Effector memory CD4-positive, alpha-beta T cell (primary cell): ENCODE measurements at places on chromosomes 7 and 10.

DNA sequence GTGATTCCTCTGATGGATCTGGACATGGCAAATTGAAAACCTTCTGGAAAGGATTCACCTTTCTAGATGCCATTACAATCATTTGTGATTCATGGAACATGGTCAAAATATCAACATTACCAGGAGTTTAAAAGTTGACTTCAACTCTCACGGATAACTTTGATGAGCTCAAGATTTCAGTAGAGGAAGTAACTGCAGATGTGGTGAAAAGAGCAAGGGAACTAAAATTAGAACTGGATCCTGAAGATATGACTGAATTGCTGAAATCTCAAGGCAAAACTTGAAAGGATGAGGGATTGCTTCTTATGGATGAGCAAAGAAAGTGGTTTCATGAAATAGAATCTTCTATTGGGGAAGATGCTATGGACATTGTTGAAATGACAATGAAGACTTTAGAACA lies 293.6 kb downstream of the ARHGAP12 start:
- DNase-seq, result no peak

GRCh38 chr10:124870854-124871425 lies 69.3 kb downstream of the ABRAXAS2 start:
- DNase-seq, result no peak

DNA sequence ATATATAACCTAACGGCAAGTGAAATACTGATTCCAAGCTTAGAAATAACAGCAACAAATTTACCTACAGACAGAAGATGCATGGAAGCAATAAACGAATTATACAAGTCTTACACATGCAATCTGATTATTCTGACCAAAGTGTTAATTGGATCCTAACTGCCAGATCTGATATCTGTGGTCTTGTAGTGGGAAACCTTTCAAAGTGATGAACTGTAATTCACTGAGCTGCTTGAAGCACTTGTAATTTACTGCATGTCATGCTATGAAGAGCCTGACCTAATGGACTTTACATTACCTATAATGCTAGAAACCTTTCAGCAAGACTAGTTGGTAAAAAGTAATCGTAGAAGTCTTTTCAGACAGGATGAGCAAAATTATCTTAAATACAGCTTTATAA lies 205.6 kb downstream of the FOXP2 start:
- no peak for DNase-seq

DNA sequence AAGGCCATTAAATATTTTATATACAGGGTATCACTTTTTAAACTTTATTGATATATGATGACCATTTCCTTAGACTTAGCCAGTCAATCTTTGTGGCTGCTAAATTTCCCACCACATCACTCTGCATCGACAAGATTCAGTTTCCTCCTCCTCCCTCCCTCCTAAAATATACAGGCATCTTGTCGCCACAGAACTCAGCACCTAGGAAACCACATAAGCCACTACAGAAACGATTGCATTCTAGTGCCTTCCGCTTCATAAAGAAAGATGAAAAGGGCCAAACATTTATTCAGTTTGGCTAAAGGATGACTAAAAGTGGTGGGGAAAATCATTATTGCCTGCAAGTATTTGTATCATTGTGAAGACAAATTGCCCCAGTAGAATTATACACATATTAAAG lies 30.7 kb downstream of the ERCC6 start:
- peak; percentile 10 for DNase-seq

DNA sequence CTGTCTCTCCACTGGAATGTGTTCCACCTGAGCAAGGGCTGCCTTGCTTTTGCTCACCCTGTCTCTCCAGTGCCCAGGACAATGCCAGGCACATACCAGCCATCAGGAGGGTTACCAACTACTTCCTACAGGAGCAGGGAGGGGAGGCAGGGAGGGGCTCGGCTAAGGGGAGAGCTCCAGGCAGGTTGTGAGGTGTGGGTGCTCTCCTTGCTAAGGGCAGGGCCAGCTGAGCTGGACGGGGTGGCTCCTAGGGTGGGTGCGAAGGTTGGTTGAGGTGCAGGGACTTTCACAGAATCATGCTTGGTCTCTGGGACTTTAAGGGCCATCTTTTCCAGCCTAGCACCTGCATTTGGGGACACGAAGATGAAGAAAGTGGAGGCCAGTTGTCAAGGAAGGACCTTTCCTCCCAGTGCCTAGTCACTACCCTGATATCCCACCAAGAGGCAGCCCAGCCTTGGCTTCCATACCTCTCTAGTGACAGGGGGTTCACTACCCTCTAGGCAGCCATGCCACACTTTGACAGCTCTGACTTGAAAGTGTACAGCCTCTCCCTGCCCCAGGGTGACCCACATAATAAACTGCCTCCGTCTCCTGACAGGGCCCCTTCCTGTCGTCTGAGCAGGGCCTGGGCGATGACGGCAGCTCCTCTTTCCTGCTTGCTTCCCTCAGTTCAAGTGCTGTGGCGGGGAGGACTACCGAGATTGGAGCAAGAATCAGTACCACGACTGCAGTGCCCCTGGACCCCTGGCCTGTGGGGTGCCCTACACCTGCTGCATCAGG lies 46.5 kb downstream of the TSPAN15 start:
- DNase-seq, result peak; percentile 22

DNA sequence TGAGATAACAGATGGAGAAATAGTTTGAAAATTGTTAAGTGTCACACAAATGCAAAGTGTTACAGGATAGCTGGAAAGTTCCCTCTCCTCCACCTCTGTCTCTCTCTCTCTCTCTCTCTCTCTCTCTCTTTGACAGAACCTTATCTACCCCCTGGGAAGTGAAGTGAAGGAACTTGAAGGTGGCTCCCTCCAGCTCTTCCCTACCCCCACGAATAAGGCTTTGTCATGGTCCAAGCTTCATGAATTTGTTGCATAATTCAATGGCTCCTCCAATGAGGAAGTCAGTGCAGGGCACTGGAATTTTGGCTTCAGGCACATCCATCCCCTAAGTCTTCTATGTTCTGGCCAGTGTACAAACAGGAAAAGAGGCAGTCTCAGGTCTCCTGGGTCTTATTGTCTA lies 66.4 kb downstream of the CDHR3 start:
- no peak for DNase-seq

DNA sequence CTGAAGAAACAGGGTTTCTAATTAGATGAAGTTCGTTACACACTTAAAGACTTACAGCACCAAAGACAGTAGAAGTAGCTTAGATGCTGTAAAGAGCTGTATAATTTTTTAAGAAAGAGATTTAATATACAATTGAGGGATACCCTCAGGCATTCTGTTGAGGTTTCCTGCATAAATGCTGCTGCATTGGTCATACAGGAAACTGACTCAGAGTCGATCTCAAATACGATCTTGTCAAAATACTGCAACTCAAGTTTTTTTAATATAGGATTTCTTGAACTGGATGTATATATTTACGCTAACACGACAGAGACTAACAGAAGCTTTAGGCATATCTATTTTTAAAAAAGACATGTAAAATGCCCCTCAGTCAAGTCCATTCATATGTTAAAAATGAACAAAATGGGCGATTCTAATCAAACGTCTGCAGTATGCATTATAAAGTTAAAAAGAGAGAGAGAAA lies 2.4 kb upstream of the ARID5B start:
- no peak for DNase-seq

GRCh38 chr10:72020914-72021809 lies 57.0 kb downstream of the CHST3 start:
- no peak for DNase-seq

GRCh38 chr7:574661-575395 lies 55.2 kb upstream of the PDGFA start:
- DNase-seq, result no peak

DNA sequence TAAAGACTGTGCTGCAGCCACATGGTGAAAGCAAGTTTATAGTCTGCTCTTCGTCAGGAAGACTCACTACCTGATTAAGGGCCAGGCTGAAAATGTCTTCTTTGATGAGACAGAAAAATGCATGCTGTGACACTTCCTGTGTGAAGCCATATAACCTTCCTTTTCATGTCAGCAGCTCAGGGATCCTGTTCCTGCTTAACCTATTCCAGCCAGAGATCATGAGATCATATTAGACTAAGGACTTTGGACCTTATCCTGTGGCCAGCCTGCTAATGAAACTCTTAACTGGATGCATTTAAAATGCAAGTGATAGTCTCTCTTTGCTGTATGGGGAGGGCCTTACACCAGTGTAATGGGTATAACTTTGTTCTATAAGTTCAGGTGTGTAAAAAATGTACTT lies 165.2 kb downstream of the PTEN start:
- no peak for DNase-seq

- DNase-seq, result no peak
Observed at GRCh38 chr10:48507933-48508790, 96.7 kb downstream of the ARHGAP22 start.

DNA sequence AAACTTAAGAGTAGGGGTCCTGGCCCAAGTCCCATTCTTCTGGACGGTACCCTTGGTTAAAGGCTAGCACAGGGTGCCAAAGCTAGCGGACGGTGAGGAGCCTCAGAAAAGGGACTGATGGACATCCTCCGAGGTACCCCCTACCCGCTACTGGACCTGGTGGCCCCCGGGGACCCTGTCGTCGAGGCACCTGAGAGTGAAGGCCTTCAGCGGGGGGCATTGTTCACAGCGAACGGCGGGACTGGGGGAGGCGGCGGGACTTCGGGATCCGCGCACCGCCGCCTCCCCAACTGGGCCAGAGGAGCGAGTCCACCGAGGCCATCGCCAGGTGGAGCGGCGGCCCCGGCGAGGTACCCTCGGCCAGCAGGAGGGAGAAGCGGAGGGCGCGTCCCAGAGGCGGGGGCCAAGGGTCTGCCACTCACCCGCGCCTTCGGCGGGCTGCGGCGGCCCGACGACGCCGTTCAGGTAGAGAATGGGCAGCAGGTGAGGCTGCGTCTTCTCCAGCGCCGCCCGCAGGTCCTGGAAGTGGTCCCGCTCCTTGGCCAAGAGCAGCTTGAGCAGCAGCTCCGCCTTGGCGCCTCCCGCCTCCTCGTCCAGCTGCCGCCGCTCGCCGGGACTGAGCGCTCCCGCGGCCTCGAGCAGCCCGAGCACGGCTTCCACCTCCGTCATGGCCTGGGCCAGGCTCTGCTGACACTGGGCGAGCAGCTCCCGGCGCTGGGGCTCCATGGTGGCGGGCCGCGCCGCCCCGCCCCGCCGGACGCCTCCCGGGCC lies 575 bp downstream of the DLG5 start:
- no peak for DNase-seq

DNA sequence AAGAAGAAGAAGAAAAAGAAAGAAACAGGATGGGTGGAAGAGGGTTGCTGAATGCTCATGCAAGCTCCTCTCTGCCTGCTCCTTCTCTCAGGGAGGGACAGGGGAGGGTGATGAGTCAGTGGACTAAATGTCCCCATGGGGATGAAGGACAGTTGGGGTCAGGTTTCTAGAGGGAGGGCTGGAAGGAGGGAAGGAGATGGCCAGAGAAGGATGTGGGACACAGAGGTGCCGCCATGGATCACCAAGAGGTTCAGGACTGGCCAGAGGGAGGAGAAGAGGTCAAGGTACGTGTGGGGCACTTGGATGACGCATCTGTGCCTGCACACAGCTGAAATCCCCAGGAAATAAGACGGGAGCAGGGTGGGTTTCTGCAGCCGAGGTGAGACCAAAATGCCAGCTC lies 88.9 kb upstream of the GTF2I start:
- DNase-seq, result no peak

GRCh38 chr10:44004913-44005787 lies 356.5 kb upstream of the ZNF32 start:
- no peak for DNase-seq

GRCh38 chr10:76428551-76429367 lies 997.3 kb downstream of the LRMDA start:
- DNase-seq, result no peak

GRCh38 chr10:2786251-2786650 lies 281.1 kb upstream of the PFKP start:
- DNase-seq, result no peak

GRCh38 chr10:72263613-72264241 lies 10.0 kb upstream of the DDIT4 start:
- DNase-seq, result no peak

DNA sequence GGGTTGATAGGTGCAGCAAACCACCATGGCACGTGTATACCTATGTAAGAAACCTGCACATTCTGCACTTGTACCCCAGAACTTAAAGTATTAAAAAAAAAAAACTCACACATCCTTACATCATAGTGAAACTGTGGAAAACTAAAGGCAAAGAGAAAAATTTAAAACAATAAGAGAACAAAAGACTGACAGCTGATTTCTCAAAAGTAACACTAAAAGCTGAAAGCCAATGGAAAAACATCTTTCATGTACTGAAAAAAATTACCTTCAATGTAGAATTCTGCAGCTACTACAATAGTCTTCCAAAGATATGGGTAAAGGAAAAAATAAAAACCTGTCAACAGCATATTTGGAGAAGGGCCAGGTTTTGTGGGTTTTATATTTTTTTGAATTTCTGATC lies 729.1 kb upstream of the NRP1 start:
- no peak for DNase-seq

DNA sequence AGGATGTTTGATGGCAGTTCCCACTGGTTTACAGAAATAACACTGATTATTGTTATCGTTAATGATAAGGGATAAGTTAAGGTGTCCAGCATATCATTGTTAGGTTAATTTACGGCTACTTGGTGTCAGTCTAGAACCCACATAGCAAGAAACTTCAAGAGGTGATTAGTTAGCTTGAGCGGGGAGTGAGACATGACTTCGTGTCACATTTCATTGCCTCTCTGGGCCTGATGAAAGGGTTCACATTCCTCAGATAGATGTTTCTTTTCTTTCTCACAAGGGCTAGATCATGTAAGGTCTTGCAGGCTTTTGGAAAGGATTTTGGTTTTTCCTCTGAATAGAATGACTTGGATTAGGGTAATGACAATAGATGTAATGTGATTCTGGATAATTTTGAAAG lies 26.7 kb downstream of the WAC start:
- DNase-seq, result no peak

DNA sequence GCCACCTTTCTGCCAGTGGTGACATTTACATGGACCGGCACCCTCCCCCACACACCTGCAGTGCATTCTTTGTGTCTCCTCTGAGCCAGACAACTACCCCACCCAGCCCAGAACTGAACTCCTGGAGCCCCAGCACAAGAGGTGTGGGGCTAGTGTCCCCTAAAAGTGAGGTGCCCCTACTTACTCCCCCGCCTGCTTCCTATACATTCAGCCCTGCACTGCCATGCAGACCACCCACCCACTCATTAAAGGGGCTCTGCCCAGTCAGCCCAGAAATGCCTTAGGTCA lies 1.9 kb downstream of the SAP25 start:
- DNase-seq, result no peak

- DNase-seq, result no peak
Observed at GRCh38 chr7:102387064-102387463, 9.1 kb upstream of the PRKRIP1 start.

DNA sequence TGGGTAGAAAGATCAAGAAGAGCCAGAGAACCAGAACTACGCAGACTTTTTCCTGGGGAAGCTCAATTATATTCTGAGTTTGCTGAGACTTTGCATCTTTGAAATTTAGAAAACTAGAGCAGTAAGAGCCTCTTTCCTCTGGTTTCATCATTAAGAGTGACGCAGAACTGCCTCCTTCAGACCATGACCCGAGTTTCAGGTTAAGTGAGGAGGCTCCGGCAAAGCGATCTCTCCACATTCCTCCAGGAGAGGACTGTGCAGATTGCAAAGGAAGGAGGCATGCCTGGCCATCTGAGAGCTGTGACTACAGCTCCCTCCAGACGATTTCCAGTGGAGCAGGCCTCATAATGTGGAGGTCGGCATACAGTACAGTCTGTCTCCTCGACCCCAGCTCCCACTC lies 115.8 kb upstream of the LANCL2 start:
- DNase-seq, result no peak
